Bronchus fibroblast of lung (primary cell): ENCODE measurements at places on chromosomes 11 and 22. TPM values are rescaled to one million over a fixed set of nuclear protein-coding genes. Genes with fewer than 3 reads are reported as not detected.

CNIH2 gene
- total RNA-seq, result 0.17 and 0.89 TPM in 2 replicates

MRGPRX4 gene
- not detected in 2 replicates for total RNA-seq

ANO1 gene
- not detected in 2 replicates for total RNA-seq

DENND6B gene
- 1.2 and 1.3 TPM in 2 replicates for total RNA-seq

ANKK1 gene
- not detected in 2 replicates for total RNA-seq

PPP1CA gene
- total RNA-seq, result 202 and 225 TPM in 2 replicates

MRPL23 gene
- total RNA-seq, result 324 and 358 TPM in 2 replicates

KIAA1671 gene
- total RNA-seq, result under 0.01 TPM in 2 replicates
